Fibroblast of villous mesenchyme (primary cell): ENCODE measurements at places on chromosomes 11 and 22. TPM values are rescaled to one million over a fixed set of nuclear protein-coding genes. Genes with fewer than 3 reads are reported as not detected.

Gene TMEM191B
- 1.3 and 2.3 TPM in 2 replicates for total RNA-seq

DNA sequence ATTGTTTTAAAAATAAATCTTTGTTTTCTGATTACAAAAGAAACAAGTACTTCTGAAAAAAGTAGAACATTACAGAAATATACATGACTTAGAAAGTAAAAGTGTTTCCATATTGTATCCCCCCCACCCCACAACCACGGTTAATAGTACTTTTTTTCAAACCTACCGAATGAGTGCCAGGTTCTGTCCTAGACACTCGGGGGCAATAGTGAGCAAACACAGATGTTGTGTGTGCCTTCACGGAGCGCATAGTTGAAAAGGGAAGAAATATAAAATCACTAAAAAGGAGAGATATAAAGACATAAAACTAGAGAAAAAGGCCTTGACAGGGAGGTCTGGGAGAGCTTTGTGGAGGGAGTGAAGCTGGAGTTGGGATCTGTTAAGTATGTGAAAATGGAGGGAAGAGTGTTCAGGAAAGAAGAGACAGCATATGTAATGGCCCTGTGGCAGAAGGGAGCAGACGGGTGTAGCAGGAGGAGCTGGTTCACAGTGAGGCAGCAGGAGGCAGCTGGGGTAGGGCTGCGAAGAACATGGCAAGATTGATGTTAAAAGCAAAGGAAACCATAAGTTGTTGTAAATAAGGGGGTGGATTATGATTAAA lies 42.1 kb upstream of the ALX4 start:
- no peak for DNase-seq

DNA sequence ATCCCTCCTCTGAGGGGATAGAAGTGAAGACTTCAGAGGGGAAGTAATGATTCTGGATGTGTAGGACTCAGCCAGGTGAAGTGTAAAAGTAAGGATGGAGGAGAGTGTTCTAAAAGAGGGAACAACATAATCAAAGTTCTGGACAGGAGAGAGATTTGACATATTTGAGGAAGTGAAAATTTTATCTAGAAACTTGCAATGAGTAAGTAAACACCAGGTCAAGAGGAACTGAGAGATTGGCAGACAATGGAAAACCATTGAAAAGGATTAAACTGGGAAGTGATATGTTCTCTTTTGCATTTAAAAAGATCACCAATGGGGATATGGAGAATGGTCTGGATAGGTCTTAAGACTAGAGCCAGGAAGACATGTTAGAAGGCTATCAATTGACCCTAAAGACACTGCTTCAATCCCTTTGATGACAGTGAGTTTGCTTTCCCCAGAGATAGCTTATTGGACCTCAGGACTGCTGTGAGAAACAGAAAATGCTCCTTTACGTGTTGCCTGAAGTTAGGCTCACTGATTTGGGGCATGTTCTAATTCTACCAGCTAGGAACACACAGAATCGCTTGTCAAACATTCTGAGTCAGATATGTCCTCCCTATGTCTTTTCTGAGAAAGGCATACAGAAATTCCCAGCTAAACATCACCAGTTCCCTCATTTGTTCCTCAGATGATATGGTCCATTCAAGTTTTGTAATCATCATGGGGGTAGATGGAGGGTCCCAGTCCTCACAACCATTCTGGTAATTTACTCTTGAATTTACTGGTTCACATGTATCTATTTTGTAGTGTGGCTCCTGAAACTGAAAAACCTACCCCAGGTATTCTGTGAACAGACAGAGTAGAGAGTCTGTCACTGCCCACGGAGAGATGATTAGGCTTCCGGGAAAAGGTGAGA lies 144.9 kb downstream of the MAML2 start:
- no peak for DNase-seq

Gene GRM5
- under 0.01 TPM in 2 replicates for total RNA-seq

GRCh38 chr11:729492-730074 lies 17.7 kb upstream of the TALDO1 start:
- DNase-seq: no peak

Gene TMEM126B
- 67.0 and 73.0 TPM in 2 replicates for total RNA-seq
